ENCODE measurements at places on chromosomes 13 and 19. TPM values are rescaled to one million over a fixed set of nuclear protein-coding genes. Genes with fewer than 3 reads are reported as not detected.
A peak's percentile ranks its signal among the peaks of the same experiment; 100 is the strongest.

The SHISA7 gene
- total RNA-seq: 0.10 TPM

The TMC4 gene
- 125 TPM for total RNA-seq

The PEAK3 gene
- total RNA-seq: not detected

- no peaks in the 10 kb centered on the region for H3K27me3 ChIP-seq
- no peak for DNase-seq
- peak overlapping the region; percentile 94 for H3K27ac ChIP-seq
- peaks cover 40% of the 10 kb centered on the region for H3K4me1 ChIP-seq
Measured at GRCh38 chr19:38023671-38024541, 116.9 kb downstream of the SIPA1L3 start.

DNA sequence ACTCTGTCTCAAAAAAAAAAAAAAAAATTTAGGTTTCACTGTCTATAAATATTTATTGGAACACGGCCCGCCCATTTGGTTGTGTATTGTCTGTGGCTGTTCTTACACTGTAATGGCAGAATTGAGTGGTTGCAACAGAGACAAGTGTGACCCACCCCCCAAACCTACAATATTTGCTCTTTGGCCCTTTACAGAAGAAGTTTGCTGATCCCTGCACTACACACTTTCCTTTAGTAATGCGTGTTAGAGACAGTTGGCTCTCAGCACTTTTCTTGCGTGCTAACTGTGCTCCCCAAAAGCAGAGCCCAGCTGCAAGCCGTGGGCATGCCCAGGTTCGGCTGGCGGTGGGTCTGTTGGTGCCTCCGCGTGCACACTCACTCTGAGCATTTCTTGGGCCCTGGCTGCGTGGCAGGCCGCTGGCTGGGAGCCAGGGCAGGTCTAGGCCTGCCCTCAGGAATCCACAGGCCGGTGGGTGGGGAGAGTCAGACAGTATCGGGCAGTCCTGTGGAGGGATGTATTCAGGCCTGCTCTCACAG is 72.6 kb downstream of the SIPA1L3 start:
- peaks cover 4% of the 10 kb centered on the region for H3K36me3 ChIP-seq
- DNase-seq: no peak
- no peaks in the 10 kb centered on the region for H3K27me3 ChIP-seq
- peak overlapping the region; percentile 54 for H3K27ac ChIP-seq

DNA sequence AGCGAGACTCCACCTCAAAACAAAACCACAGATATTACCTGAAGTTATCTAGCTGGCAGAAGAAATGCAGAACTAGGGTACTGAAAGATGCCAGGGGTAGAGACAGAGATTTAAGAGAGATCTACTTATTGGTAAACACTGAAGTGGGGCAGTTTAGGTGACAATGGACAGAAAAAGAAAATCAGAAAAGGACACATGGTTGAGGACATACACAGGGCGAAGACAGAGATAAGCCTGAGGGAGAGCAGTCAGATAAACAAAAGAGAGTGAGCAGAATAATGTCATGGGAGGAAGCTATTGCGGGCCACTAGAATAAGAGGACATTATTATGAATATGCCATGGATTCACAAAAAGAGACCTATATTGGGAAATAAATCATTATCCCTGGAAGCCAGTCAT is 3.3 kb downstream of the NEK5 start:
- H3K27me3 ChIP-seq: no peaks in the 10 kb centered on the region
- H3K4me1 ChIP-seq: peaks cover 8% of the 10 kb centered on the region
- H3K4me3 ChIP-seq: no peak overlapping the region
- no peak for DNase-seq

- H3K4me3 ChIP-seq: no peak overlapping the region
- H3K4me1 ChIP-seq: peaks cover 4% of the 10 kb centered on the region
- DNase-seq: no peak
- peaks cover under 1% of the 10 kb centered on the region for H3K27me3 ChIP-seq
Measured at GRCh38 chr13:30043631-30043925, 193.2 kb upstream of the UBL3 start.

DNA sequence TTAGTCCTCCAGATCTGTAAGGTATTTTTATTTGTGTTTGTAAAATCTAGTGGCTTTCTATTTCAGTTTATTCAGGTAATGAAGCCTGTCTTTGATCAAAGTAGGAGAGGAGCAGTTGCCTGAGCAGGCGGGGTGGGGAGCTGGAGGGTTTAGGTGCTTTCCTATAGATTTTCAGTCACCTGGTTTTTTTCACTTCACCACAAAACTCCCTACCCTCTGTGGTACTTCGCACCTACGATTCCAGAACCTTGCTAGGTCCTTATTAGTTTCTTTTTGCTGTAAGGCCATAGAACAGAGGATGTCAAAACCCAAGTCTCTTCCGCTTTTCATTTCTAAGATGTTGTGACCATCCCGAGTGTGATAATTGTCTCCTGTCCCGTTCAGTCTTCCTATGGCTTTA is 26.6 kb downstream of the SLAIN1 start:
- no peaks in the 10 kb centered on the region for H3K27me3 ChIP-seq
- H3K27ac ChIP-seq: no peak overlapping the region
- H3K4me1 ChIP-seq: peaks cover 19% of the 10 kb centered on the region

GRCh38 chr19:28883241-28883693 is 329.7 kb downstream of the UQCRFS1 start:
- no peak overlapping the region for H3K4me3 ChIP-seq
- H3K27me3 ChIP-seq: peaks cover 26% of the 10 kb centered on the region
- no peaks in the 10 kb centered on the region for H3K36me3 ChIP-seq
- H3K4me1 ChIP-seq: peaks cover 4% of the 10 kb centered on the region

DNA sequence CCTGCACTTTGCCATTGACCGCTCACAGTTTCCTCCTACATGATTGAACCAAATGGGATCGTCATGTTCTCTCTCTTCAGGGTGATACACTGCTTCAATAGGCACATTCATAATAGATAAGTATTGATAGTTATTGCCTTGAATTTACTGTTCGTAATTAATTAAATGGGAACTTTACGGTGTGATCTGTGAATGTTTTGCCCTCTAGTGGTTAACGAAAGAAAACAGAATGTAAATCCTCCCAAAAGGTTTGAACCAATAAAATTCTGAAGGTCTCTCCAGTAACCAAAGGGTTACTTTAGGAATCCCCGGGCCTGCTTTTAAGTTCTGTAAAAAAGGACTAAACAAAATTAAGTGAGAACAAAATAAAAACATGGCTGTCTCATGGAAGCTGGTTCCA is 389.3 kb downstream of the DACH1 start:
- peaks cover 18% of the 10 kb centered on the region for H3K36me3 ChIP-seq
- H3K4me1 ChIP-seq: no peaks in the 10 kb centered on the region
- DNase-seq: no peak

DNA sequence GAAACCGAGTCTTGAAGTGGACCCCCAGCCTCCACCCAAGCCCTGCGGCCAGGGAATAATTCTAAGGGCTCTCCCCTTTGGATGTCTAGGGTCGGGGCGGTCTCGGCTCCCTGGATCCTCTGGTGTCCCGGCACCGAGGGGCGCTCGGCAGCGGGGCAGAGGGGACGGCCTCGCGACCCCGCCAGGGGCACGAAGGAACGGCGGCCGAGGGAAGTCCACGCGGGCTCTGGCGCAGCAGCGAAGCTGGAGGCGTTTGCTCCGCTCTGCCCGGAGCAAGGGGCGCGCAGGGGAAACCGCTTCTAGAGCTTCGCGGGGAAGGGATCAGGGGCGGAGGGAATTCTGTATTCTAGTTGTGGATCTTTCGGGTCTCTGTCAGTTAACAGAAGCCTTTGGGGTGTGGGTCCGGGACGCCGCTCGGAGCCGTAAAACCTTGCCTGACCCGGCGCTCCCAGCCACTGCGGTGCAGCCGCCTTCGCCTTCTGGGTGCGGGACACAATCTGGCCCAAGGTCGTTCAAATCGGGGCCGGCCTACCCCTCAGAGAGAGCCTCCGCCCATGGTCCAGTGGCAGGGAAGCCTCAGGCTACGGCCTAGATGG is 118.2 kb downstream of the KCNRG start:
- H3K4me1 ChIP-seq: peaks cover 14% of the 10 kb centered on the region
- peaks cover 95% of the 10 kb centered on the region for H3K27me3 ChIP-seq
- H3K27ac ChIP-seq: no peak overlapping the region
- no peaks in the 10 kb centered on the region for H3K36me3 ChIP-seq
- no peak for DNase-seq

The SULT2A1 gene
- not detected for total RNA-seq

DNA sequence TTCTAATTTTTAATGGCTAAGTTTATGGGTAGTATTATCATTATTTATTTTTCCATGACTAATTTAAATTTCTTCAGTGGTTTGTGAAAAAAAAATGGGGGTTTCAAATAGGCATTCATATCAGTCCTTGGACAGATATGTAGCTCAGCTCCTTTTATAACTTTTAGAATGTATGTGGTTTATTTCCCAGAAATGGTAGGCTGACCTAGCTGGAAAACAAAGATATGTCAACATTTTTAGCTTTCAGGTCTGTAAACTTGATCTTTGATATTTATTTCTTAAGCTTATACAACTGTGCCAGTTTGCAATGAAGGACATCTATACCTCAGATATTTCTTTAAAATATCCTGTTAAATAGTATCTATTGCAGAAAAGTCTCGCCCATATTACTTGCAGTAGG is 1815.5 kb downstream of the SLITRK5 start:
- H3K27ac ChIP-seq: no peak overlapping the region
- no peaks in the 10 kb centered on the region for H3K27me3 ChIP-seq
- H3K4me3 ChIP-seq: no peak overlapping the region
- no peaks in the 10 kb centered on the region for H3K36me3 ChIP-seq

The GAPDHS gene
- total RNA-seq: not detected

The PNMA8B gene
- total RNA-seq: 2.1 TPM

GRCh38 chr13:33743438-33744368 is 74.2 kb upstream of the RFC3 start:
- no peak overlapping the region for H3K4me3 ChIP-seq
- H3K27ac ChIP-seq: no peak overlapping the region
- H3K36me3 ChIP-seq: no peaks in the 10 kb centered on the region
- H3K27me3 ChIP-seq: no peaks in the 10 kb centered on the region
- no peaks in the 10 kb centered on the region for H3K4me1 ChIP-seq

The GADD45B gene
- 4.9 TPM for total RNA-seq

DNA sequence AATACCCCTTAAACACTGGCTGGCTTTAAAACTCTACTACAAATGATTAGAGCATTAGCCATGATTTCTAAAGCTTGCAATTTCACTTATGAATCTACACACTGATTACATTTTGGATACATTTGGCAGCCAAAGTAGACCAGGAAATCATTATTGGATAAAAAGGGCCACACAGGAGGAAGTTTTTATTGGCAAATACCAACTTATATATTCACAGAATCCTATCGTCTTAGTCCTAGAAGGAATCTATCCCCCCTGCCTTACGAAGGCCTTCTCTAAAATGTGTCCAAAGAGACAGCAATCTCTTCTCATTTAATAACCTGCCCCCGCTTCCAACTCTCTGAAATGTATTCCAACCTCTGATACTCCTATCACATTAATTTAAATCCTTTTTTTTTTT is 52.5 kb downstream of the KLF5 start:
- H3K27me3 ChIP-seq: no peaks in the 10 kb centered on the region
- no peak for DNase-seq
- H3K4me3 ChIP-seq: no peak overlapping the region
- peaks cover 22% of the 10 kb centered on the region for H3K4me1 ChIP-seq
- no peak overlapping the region for H3K27ac ChIP-seq

GRCh38 chr13:59424661-59425060 is 739.1 kb downstream of the DIAPH3 start:
- peaks cover 1% of the 10 kb centered on the region for H3K36me3 ChIP-seq
- DNase-seq: no peak
- H3K27me3 ChIP-seq: no peaks in the 10 kb centered on the region
- H3K4me3 ChIP-seq: no peak overlapping the region
- no peak overlapping the region for H3K27ac ChIP-seq

DNA sequence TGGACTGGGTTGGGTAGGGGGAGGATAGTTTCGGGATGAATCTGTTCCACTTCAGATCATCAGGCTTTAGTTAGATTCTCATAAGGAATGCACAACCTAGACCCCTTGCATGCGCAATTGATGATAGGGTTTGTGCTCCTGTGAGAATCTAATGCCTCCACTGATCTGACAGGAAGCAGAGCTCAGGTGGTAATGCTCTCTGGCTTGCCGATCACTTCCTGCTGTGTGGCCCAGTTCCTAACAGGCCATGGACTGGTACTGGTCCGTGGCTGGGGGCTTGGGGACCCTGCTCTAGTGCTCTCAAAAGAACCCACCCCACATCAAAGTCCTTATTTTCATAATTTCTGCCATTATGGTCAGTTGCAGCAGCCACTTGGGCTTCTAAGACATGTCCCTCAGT is 30.1 kb downstream of the DNAJC3 start:
- peaks cover 8% of the 10 kb centered on the region for H3K36me3 ChIP-seq
- peaks cover 7% of the 10 kb centered on the region for H3K4me1 ChIP-seq
- no peaks in the 10 kb centered on the region for H3K27me3 ChIP-seq
- H3K4me3 ChIP-seq: no peak overlapping the region
- H3K27ac ChIP-seq: no peak overlapping the region
- no peak for DNase-seq

GRCh38 chr19:47057328-47057727 is 8.9 kb upstream of the TMEM160 start:
- H3K27ac ChIP-seq: no peak overlapping the region
- no peaks in the 10 kb centered on the region for H3K27me3 ChIP-seq
- H3K36me3 ChIP-seq: peaks cover 5% of the 10 kb centered on the region
- H3K4me1 ChIP-seq: peaks cover 12% of the 10 kb centered on the region
- no peak for DNase-seq
- H3K4me3 ChIP-seq: no peak overlapping the region

The THAP8 gene
- 10.1 TPM for total RNA-seq

GRCh38 chr19:4635754-4636116 is 3.6 kb upstream of the TNFAIP8L1 start:
- H3K36me3 ChIP-seq: no peaks in the 10 kb centered on the region
- peaks cover 4% of the 10 kb centered on the region for H3K4me1 ChIP-seq
- no peak for DNase-seq
- H3K27ac ChIP-seq: no peak overlapping the region
- peaks cover 23% of the 10 kb centered on the region for H3K27me3 ChIP-seq

DNA sequence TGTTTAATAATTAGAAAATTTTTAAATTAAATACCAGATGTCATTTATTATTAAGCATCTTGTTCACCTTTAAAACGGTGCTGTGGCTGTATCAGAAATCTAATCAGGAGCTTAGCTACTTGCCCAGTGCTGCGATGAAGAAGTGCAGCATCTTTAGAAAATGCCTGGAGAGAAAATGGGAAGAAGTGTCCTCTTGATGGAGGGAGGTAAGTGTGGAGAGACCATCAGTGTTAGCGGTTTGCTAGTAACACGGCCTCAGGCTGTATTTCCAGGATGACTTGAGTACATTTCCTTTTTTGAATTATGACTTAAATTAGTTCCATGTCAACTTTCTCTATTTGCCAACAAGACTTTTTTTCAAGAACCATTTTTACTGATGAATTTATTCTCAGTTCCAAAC is 74.1 kb downstream of the SHISA2 start:
- no peaks in the 10 kb centered on the region for H3K36me3 ChIP-seq
- peaks cover 53% of the 10 kb centered on the region for H3K4me1 ChIP-seq
- no peak for DNase-seq

DNA sequence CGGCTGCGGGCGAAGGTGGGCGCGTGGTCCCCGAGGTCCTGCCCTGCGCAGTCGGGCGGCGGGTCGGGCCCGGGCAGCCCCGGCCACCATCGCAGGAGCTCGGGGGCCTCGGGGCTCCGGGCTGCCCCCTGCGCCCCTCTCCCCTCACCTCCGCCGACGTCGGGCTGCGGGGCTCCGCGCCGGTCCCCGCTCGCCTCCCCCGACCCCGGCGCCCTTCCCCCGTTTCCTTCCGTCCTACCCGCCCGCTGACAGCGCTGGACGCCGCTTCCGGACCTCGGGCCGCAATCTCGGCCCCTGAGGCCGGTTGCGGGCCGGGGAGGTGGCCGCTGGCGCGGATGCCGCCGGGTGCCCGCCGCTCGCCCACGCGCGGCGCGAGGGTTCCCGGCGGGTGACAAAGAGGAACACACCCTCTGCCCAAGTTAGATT is 720 bp downstream of the FARP1 start:
- no peak for DNase-seq
- no peaks in the 10 kb centered on the region for H3K36me3 ChIP-seq
- H3K27me3 ChIP-seq: peaks cover 3% of the 10 kb centered on the region

The NXNL1 gene
- not detected for total RNA-seq
